ENCODE measurements at places on chromosomes 16 and 17.

DNA sequence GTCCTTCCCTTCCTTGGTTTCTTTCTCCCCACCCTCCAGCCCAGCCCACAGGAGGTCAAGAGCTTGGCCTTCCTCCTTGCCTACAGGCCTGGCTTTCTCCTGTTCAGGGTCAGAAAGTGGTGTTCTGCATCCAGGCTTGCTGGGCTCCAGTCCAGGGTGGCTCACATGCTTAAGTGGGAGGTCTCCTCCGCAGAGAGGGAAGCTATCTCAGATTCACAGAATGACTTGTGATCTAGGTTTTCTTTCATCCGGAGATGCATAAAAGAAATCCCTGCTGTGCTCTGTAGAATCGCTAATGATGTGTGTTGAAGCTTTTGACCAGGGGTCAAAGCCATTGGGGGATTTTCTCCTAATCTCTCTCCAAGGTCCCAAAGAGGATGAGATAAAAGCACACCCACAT, 382.3 kb upstream of the EEF2KMT start:
- DNase-seq, result no peak

DNA sequence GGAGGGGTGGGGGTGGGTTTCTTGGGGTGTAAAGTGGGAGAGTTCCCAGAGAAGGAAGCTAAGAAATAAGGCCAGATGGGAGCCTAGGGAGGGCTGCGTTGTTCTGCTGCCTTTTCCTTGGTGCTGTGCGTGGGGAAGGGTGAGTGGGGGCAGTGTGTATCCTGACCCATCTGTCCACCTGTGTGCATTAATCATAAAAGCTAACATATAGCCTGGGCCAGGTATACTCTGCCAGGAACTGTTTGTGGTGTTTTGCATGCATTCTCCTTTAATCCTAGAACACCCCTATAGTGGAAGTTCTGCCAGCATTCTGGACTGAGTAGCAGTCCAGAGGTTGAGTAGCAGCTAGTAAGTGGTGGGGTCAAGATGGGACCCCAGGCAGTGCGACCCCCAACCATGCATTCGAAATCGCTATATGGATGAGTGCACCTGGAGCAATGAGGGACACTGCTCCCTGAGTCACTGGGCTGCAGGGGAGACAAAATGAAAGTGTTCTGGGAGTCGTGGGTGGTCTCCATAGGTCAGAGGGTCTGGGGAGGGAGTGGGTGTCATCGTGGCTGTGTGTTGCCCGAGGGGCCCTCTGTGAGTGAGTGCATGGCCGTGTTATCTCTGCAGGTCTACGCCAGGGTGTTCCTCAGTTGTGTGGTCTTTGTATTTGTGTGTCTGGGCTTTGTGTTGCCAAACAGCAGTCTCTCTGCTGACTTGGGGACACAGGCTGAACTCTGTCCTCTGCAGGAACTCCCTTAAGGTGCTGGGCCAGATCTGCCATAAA, 1.3 kb downstream of the ERBB2 start:
- no peak for DNase-seq

DNA sequence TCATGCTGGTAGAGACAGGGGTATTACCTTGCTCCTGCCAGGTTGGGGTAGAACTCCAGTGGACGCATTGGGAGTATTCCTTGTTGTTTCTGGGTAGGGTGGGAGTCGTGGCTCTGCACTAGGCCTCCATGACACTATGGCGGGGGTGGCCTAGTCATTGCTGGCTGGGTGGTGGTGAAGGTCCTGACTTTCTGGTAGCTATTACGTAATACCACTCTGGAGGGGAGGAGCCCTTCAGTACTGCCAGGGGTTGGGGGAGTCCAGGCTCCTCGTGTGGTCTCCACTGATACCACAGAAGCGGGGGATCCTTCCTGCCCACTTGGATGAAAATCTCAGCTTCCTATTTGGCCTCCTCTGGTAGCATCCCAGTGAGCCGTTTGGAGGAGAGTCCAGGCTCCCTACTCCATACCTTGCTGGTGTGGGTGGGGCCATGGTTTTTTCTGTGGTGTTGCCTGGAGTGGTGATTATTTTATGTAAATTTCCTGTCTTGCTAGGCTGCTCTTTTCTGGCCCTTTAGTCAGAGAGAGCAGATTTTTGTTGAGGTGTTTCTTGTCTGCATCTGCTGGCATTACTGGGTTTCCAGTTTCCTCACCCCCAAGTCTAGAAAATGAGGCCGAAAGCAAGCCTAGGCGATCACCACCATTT, 65.8 kb upstream of the GNG13 start:
- no peak for DNase-seq

DNA sequence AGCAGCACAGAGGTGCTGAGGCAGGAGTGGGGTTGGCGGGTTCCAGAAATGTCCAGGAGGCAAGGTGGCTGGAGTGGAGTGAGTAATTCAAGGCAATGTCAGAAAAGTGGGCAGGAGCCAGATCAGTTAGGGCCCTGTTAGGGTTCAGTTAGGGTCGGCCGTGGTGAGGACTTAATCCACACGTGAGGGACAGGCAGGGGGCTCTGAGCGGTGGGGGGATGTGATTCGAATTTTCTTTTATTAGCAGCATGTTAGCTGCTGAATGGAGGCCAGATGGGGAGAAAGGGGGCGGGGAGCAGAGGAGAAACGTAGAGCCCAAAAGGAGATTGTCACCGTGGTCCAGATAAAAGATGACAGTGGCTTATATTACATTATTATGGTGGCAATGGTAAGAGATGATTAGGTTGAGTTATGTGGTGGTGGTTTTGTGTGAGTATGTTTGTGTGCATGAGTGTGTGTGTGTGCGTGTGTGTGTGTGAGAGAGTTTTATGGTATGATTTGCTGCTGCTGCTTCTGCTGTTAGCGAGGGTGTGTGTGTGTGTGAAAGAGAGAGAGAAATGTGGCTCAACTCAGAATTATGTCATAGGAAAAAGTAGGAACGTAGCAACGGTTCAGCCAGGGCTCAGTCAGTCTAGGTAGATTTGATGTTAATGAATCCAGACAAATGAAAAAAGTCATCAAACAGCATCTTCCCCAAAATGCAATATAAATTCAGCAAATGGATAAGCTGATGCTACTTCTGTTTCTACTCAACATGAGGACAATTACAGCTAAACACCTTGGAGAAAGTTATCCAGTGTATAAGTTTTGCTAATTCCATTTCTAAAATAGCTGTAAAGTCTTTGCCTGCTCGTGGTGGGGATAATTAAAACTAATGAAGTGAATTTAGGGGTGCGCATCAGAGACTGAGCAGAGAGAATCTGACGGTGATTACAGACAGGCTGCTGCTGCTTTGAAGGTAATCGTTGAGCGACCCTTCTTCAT, 390.6 kb downstream of the HAPSTR1 start:
- no peak for DNase-seq

DNA sequence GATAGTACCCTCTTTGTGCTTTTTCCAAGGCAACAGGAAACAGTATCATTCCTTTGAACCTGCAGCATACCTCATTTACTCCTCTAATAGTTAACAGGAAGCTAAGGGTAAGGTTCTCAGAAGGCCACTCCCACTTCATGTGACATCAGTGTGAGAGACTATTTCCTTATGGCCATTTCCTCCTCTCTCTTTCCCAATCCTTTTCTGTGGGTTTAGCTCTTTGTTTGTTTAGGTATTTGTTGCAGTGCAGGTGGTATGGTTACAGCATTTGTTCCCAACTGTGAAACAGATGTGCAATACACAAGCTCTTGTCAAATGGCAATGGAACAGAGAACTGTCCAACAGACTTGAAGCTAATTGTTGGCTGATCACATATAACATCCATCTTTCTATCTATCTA, 14.7 kb downstream of the TMC5 start:
- no peak for DNase-seq

GRCh38 chr17:43822570-43823190, 10.3 kb downstream of the MPP3 start:
- no peak for DNase-seq

DNA sequence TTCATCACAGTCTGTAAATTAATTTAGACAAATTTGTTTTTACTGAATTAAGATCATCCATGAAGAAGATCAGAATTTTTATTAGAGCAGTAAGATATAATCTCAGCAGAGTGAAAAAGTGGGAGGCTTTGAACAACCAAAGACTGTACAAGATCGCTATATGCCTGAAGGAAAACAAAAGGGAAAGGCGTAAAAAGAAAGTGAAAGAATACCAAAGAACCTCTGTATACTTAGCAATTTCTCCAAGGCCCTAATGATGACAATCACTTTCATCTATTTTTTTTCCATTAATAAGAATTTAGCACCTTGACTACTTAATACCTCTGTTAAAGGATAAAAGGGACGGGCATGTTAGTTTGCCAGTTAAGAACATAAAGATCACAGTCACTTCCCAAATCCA, 38.6 kb upstream of the ABCA10 start:
- DNase-seq, result no peak

- DNase-seq, result no peak
These were observed 337.4 kb downstream of the WWOX start for GRCh38 chr16:78436846-78437245.

- no peak for DNase-seq
These were observed 750 bp downstream of the TMEM132E start for GRCh38 chr17:34579979-34580684.

GRCh38 chr16:6863135-6863534, 469.5 kb upstream of the RBFOX1 start:
- no peak for DNase-seq

GRCh38 chr16:12354296-12354833, 377.8 kb downstream of the SNX29 start:
- no peak for DNase-seq

DNA sequence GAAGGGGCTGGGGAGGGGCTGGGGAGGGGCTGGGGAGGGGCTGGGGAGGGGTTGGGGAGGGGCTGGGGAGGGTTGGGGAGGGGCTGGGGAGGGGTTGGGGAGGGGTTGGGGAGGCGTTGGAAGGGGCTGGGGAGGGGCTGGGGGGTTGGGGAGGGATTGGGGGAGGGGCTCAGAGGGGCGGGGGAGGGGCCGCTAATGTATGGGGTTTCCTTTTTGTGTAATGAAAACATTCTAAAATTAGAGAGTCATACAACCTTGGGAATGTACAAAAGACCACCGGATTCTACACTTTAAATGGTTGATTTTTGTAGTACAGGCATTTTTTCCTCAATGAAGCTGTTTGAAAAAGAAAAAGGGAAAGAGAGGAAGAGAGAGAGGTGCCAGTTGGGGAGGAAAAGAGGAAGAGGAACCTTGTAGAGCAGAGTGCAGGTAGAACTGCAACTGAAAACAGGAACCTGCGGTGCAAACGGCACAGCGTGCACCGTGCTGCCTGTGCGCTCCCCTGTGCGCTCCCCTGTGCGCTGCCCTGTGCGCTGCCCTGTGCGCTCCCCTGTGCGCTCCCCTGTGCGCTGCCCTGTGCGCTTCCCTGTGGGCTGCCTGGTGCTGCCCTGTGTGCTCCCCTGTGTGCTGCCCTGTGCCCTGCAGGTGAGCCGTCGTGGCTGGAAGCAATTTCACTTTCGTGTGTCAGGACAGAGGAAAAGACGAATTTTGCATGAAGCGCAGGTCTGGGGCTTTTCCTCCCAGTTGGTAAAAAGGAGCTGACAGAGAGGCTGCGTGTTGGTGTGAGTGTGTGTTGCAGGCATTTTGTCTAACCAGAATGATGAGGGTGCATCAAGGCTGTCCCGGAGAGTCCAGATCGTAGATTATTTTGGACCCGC, 40.8 kb downstream of the METRNL start:
- no peak for DNase-seq

GRCh38 chr17:50511058-50511457, 2.8 kb downstream of the MYCBPAP start:
- peak; percentile 47 for DNase-seq

GRCh38 chr16:63059676-63060075, 1023.4 kb upstream of the CDH8 start:
- DNase-seq, result no peak

DNA sequence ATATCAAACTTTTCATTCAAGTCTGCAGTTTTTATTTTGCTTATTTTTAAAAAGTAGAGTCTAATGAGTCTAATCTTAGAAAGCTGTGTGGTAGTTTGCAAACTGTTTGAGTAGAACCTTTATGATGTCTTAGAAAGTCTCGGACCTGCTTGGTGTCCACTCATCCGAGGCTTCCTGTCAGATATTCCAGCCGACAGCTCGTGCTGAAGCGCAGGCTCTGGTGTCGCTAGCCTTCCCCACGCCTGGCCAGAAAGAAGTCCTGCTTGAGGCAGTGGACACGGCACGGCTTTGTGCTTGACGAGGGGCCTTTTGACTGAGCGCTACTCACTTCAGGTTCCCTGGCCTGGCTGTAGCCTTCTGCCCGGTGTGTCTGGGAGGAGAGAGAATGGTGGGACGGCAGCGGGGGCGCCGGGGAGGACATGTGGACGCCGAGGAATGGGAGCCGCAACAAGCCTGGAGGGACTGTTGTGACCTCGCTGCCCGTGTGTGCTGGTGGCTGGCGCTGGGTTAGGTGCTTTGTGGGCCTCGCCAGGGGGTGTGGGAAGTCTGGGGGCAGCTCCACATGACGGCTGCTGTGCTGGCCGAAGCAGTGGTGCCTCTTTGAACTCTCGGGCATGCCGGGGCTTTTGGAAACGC, 33.5 kb downstream of the BANP start:
- no peak for DNase-seq

GRCh38 chr17:57918017-57918895, 37.0 kb downstream of the CUEDC1 start:
- no peak for DNase-seq

DNA sequence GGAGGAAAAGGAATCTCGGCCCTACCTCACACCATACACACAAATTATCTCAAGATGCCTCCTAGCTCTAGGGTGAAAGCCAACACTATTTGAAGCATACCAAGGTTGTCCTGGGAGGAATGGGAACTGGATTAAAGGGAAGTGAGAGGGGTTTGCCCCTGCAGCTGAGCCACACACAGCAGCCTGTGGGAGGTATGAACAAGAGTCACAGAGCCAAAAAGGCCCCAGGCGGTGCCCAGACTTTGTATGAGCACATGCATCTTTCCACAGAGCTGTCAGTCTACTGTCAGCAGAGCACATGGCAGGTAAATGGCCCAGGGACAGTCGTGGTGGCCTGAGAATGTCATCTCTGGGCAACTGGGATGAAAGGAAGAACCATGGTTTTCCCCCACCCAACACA, 31.0 kb upstream of the RCVRN start:
- DNase-seq, result no peak

DNA sequence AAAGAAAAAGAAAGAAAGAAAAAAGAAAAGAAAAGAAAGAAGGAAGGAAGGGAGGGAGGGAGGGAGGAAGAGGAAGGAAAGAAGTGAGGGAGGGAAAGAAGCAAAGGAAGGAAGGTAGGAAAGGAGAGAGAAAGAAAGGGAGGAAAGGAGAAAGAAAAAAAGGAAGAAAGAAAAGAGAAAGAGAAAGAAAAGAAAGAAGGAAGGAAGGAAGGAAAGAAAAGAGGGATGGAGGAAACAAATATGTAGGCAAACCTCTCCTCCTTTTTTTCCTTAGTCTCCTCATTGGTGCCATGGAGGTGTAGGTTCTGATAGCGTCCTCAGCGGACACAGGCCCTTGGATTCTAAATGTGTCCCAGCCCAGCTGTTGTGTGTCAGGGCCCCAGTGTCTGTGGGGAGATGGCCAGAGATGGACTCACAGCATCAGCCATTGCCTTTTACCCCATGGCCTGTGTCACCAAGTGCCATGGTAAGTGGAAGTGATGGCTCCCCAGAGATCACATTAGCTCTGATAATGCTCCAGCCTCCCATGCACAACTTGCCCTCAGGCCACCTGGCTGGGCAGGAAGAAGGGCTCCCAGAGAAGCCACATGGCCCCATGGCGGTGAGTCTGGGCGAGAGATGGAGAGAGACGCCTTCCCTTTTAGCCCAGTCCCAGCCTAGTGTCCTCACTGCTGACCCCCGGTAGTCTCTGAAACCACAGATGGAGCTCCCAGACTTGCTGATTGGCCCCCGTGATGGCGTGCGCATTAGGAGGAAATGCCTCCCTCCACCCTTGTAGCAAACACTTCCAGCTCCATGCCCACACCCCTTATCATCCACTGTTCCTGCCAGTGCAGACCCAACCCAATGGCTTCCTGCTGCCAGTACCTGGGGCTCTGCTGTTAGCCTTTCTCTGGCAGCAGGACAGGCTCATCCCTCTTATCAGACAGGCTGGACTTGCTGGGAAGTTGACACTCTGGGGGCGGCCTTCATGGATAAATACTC, 3.7 kb upstream of the SLC6A2 start:
- no peak for DNase-seq

Measured in NK-92 treated with Interleukin-12 subunit alpha and Interleukin-12 subunit beta, amount 100 ng/mL, for 24 hours (cell line).